Stimulated activated CD8-positive, alpha-beta memory T cell treated with anti-CD3 and anti-CD28 coated beads, Interleukin-4, amount 100 ng/mL, for 4 hours (primary cell): ENCODE measurements at places on chromosomes 16 and 17.

DNA sequence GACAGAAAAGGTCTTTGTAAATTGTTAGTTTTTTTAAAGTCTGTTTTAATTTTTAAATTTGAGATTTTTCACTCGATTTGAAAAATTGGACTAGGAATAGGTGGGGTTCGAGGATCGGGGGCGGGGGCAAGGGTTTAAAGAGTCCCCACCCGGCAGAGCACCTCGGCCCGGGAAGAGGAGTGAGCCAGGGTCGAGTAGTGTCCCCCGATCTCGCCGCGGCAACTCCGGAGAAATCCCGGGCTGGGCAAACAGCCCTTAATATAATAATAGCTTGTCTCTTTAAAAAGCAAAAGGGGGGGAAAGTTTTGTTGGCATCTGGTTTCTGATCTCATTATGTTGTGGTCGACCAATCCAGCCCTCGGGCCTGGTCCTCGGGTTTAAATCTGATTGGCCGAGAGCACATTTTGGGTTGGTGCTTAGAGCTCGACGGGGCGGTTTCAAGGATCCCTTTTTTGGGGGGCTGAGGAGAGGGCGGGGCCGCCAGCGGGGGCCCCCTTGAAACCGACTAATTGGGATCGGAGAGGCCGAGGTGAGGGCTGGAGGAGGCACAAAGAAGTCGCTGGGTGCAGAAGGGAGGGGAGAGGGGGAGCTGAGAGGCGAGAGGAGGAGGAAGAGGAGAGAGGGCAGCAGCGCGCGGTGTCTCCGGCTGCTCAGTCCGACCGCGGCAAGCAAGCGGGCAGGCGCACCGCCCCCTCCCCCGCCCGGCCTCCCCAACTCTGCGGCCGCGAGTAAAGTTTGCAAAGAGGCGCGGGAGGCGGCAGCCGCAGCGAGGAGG lies at the start of gene FZD2:
Gene FZD2, plus strand, starts transcription at position 653 of the 775 bp plus-strand sequence. CDS start 205 bp downstream, outside the sequence.
- DNase-seq, result peak; percentile 26

- DNase-seq, result no peak
Measured at GRCh38 chr17:67358612-67359011, 7.8 kb downstream of the PSMD12 start.

GRCh38 chr17:79997011-79997660 lies 38.5 kb downstream of the TBC1D16 start:
- peak; percentile 24 for DNase-seq

DNA sequence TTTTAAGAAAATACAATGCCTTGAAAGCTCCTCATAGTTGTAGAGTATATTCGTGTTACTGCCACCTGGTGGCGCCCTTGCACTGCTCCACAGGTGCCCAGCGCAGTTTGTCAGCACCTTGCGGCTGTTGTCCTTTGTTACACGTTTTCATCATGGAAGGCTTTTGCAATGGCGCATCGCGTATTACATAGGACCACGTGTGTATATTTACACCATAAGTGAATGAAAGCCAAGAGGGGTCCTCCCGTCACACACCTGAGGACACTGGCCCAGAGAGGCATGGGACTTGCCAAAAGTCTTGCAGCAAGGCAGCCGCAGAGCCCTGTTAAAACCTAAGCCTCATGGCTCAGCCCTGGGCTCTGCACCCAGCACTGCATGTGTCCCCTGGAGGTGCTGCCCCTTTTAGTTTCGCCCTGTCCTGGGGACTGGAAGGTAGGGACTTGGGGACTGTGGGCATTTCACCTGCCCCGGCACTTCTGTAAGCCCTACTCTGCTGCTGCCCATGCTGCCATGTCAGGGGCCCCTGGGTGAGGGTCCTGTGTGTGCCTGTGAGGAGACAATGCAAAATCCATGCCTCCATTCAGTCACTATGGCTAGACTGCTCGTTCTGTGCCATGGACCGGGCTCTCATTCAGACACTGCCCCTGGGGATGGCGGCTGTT lies 24.3 kb downstream of the POLR3E start:
- DNase-seq, result peak; percentile 43

DNA sequence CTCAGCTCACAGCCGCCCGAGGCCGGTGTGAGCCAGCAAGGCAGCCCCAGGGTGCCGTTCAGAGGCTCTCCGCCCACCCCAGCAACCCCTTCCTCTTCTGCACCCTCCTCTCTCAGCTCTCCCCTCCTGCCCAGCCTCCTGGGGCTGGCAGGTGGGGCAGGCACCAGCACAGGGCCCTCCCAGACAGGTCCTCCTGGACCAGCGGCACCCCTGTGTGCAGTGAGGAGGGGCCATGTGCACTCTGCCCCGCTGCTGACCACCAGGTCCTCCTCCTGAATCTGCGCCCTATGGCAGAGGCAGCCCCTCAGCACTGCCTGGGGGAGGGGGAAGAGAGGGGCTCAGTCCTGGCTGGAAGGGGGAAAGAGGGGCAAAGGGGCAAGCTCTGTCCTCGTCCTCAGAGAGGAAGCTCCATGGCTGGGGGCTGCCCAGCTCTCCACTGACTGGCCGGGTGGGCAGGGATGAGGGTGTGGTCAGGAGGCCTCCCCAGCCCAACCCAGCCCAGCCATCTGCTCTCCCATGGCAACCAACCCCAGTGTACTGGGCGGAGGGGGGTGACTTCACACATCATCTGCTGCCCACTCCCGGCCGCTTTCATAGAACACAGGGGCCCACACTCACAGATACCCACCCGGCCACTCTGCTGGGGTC lies 5.4 kb upstream of the BCAR1 start:
- DNase-seq, result no peak

GRCh38 chr17:48598736-48599135 lies 5.2 kb upstream of the HOXB5 start:
- DNase-seq, result no peak

DNA sequence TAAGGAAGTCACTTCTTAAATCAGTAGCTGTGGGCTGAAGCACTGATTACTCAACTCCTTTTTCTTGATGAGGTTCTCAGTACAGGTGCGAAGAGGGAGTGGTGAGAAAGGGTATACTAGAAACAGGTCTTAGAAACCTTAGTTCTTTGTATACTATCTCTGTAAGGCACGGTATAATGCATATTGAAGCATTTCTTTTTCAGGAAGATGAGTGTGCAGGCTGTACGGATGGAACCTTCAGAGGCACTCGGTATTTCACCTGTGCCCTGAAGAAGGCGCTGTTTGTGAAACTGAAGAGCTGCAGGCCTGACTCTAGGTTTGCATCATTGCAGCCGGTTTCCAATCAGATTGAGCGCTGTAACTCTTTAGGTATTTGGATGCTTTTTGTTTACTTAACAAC lies 39.2 kb downstream of the CYLD start:
- no peak for DNase-seq

DNA sequence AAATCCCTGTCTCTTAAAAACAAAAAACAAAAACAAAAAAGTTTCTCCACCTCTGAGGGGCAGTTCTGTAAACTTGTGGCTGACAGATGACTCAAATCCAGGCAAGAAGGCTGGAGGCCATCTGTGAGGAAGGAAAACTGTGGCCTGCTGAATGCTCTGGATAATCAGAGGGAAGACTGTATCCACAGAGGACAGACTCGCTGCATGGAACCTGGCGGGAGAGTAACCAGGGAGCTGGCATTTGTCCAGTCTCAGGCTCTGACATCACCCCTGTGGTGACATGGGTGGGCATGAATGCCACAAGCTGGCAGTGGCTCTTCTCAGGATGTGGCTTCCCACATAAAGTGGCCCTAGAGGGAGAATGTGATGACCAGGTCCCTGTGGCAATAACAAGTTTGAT lies 2.8 kb upstream of the KSR1 start:
- no peak for DNase-seq

DNA sequence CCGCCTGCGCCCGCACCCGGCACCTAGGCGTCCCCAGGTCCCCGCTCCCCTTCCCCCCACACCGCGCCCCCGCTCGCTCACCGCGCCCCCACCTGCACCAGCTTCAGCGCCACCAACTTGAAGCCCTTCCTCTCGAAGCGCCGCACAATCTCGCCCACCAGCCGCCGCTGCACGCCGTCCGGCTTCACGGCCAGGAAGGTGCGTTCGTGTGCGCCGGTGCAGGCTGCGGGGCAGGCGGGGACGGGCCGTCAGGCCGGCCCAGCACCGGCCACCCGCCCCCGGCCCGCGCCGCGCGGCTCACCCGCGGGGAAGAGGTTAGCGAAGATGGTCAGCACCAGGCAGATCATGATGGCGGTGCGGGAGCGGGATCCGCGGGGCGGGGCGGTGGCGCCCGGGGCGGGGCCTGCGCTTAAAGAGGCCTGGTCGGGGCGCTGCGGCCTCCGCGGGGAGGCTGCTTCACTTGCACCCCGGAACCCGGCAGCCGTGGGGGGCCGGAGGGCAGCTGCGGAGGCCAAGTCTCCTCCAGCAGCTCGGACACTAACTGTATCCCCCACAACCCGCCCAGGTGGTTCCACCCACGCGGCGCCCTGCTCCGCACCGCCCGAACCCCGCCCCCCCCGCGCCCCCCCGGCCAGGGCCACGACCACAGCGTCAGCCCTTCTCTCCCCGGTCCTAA lies at the start of gene NME3:
Gene NME3, minus strand, starts transcription at position 356 of the 676 bp plus-strand sequence. Its CDS starts 9 bp downstream, at position 347.
- peak; percentile 42 for DNase-seq

GRCh38 chr17:34565713-34566112 lies 13.7 kb upstream of the TMEM132E start:
- no peak for DNase-seq

DNA sequence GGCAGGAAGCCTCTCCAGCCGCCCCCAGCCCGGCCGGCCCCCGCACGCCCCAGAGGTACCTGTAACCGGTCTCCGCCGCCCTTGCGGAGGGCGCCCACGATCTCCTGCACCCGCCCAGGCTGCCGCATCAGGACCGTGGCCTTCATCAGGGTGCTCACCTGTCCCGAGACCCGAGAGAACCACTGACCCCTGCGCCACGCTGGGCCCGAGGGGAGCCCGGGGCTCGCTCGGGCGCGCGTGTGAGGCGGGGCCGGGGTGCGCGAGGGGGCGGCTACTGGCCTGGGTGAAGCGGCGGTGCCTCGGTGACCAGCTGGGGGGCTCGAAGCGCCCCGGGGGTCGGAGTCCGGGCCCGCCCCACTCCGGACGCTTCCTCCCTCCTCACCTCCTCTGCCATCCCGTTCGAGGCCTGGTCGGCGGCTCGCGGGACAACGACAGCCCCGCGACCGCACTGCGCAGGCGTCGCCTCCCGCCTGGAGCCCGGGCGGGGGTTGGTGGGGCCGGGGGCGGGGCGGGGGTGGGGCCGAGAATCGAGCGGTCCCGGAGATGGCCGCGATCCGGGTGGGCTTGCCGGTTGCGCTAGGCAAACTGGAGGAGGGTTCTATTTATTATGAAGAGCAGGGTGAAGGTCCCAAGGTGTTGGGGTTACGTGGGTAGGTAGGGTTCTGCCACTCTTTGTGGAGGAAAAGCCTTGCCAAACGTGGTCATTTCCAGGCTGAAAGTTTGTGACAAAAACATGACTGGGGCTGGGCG lies at the start of gene NT5C3B:
Gene NT5C3B, minus strand, starts transcription at position 433 of the 750 bp plus-strand sequence. Its CDS starts 39 bp downstream, at position 394.
- peak; percentile 24 for DNase-seq

DNA sequence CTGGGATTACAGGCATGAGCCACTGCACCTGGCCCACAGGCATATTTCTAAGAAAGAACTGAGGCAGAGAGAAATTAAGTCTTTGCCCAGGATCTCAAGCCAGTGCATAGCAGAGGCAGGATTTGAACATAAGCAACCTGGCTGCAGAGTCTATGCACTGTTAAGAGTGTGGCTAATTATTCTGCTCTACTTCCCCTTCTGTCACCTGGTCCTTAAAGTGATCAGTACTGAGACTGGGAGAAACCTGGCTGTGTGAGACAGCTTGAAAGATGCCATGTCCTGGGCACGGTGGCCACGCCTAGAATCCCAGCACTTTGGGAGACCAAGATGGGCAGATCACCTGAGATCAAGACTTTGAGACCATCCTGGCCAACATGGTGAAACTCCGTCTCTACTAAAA lies 58.1 kb downstream of the IQCK start:
- DNase-seq, result no peak

DNA sequence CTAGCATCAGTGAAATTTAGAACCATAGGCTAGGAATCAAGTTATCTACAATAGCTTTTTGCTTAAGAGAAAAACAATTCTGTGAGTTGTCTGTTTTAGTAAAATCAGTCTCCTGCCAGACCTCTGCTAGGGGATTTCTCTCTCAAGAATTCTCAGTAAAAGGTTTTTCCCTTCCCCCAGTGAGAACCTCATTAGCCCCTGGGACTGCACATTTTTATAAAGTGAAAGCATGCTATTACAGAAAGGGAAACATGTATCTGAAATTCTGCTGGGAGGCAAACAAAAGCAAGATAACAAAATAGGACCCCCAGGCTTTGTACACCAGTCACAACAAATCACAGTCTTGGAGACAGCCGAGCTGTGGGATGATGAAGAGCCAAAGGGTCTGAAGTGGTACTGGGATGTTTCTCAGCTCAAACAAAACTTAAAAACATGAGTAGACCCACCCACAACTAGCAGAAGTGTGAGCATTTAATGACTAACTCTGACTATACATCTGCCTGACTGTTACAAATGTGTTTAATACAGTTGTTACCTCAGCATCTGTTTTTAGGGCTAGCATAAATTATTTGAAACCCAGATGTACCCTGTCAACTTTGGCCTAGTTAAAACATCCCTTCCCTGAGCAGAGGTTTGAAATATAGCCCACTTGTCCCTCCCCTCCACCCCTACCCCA lies 20.0 kb upstream of the GLG1 start:
- DNase-seq, result no peak

DNA sequence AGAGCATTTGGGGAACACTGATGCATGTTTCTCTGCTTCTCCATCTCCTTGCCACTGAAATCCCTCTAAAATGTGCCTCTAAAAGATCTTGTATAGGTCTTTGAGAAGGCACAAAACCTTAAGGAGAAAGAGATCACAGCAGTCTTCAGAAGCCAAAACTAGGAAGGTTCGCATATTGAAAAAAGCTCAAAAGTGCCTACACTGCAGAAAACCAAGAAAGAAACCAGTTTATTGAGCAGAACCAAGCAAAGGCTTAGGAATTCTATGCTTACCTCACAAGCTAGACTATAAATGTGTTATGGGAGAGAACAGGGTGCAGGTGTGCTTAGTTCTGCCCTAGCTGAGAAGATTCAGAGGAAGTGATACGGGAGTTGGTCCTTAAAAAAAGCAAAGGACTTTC lies 16.6 kb downstream of the DGKE start:
- no peak for DNase-seq

DNA sequence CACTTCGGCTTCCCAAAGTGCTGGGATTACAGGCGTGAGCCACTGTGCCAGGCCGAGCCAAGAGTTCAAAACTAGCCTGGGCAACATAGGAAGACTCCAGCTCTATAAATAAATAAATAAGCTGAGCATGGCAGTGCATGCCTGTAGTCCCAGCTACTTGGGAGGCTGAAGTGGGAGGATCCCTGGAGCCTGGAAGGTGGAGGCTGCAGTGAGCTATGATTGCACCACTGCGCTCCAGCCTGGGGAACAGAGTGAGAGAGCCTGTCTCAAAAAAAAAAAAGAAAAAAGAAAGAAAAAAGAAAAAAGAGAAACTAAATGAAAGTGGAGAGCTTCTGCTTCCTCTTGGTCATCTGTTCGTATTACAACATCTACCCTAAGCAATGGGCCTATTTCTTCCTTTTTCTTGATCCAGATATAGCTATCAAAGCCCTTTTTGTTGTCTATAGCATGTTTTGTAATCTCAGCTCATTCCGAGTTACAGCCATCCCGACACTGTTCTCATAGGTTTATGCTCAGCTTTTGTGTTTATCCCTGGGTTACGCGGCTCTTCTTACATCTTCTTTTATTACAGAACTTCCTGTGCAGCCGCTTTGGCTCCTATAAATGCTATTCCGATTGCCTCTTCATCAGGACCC lies 14.1 kb upstream of the MAPK3 start:
- no peak for DNase-seq
